Stimulated activated CD8-positive, alpha-beta memory T cell treated with anti-CD3 and anti-CD28 coated beads, Interleukin-4, amount 100 ng/mL, for 1 hour (primary cell): ENCODE measurements at places on chromosomes 11 and 22.

DNA sequence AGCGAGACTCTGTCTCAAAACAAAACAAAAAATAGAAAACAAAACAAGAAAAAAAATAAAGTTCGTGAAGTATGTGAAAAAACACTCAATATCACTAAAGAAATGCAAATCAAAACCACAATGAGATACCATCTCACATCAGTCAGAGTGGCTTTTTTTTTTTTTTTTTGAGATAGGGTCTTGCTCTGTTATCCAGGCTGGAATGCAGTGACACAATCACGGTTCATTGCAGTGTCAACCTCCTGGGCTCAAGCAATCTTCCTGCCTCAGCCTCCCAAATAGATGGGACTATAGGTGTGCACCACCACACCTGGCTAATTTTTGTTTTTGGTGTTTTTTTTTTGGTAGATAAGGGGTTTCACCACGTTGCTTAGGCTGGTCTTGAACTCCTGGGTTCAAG, 37.5 kb downstream of the ATG16L2 start:
- DNase-seq, result no peak

GRCh38 chr11:80165744-80166143, 724.9 kb upstream of the TENM4 start:
- DNase-seq, result no peak

DNA sequence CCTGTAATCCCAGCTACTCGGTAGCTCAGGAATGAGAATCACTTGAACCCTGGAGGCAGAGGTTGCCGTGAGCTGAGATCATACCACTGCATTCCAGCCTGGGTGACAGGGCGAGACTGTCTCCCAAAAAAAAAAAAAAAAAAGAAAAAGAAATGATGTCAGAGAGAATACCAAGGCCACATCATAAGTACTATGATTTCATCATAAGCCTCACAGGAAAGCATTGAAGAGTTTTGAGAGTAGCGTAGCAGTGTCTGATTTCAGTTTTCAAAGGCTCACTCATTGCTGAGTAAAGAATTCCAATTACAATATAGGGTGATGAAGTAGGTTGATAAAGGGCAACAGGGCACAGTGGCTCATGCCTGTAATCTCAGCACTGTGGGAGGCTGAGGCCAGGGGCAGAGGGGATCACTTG, 88.8 kb downstream of the MRTFA start:
- no peak for DNase-seq

DNA sequence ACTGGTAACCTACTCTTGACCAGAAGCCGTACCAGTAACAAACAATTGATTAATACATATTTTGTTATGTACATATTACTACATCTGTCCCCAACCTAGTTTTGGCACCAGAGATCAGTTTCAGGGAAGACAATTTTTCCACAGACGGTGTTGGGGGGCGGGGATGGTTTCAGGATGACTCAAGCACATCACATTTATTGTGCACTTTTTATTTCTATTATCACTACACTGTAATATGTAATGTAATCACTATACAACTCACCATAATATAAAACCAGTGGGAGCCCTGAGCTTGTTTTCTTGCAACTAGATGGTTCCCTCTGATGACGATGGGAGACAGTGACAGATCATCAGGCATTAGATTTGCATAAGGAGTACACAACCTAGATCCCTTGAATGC, 15.5 kb downstream of the DGCR8 start:
- no peak for DNase-seq

DNA sequence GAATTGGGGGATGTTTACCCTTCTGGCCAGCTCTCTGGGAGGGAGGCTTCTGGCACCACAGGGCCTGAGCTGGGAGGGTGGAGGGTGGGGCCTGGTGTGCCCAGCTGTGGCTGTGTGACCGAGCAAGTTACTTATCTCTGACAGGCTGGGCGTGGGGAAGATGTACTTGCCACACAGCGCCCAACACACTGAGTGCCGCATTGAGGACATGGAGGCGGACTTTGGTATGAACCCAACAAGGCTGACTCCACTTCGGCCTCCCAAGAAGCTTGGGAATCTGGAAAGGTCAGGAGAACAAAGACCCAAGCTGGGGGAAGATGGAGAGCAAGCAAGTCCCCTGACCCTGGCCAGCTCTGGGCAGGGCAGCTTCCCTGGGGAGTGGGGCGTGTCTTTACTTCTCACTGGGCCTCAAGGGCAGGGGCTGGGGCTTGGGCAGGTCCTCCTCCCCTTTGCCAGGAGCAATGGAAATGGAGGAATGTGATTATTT, 2.4 kb upstream of the MGAT3 start:
- no peak for DNase-seq

- no peak for DNase-seq
Observed at GRCh38 chr11:122343210-122343609, 227.2 kb upstream of the BLID start.

DNA sequence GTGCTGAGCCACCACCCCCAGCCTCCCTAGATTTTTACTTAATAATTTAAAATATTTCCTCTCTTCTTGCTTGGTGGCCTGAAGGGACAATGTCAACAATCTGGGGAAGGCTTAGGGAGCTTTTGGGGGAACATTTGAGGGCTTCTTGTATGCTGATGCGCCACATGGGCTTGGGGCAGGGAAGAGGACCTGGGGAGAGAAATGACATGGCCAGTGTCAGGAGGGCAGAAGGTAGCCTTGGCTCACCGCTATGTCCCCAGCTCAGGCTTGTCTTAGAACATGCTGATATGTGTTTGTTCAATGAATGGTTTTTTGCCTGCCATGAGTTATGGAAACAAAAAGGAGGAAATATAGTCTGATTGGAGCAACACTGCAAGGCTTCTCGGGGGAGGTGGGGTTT, 51.6 kb downstream of the ST14 start:
- DNase-seq, result no peak

GRCh38 chr11:88475991-88476418, 138.5 kb upstream of the CTSC start:
- DNase-seq, result no peak

DNA sequence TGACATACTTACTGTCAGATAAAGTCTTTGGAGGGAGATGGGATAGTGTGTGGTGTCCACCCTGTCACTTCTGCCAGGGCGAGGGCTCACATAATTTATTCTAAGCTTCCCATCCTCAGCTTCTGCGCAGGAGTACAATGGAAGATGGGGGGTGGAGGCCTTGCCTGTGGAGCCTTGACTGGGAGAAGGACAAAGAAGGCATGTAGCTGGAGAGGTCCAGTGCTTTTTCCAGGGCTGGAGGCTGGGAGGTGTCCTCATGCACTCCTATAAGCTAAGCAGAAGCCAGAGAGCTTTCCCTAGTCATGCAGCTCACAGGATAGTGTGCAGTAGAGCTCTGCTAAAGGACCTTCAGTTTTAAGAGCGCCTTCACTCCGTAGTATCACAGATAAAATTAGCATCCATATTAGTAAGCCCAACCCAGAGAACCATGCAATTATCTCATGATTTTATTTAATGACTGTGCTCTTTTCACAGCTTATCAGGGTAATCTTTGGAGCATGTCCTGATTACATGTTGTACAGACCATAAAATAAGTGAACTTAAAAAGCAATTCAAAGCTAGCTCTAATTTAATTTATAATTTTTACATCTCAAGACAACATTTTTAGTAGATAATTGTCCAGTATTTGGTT, 148.3 kb downstream of the TEAD1 start:
- DNase-seq, result no peak

DNA sequence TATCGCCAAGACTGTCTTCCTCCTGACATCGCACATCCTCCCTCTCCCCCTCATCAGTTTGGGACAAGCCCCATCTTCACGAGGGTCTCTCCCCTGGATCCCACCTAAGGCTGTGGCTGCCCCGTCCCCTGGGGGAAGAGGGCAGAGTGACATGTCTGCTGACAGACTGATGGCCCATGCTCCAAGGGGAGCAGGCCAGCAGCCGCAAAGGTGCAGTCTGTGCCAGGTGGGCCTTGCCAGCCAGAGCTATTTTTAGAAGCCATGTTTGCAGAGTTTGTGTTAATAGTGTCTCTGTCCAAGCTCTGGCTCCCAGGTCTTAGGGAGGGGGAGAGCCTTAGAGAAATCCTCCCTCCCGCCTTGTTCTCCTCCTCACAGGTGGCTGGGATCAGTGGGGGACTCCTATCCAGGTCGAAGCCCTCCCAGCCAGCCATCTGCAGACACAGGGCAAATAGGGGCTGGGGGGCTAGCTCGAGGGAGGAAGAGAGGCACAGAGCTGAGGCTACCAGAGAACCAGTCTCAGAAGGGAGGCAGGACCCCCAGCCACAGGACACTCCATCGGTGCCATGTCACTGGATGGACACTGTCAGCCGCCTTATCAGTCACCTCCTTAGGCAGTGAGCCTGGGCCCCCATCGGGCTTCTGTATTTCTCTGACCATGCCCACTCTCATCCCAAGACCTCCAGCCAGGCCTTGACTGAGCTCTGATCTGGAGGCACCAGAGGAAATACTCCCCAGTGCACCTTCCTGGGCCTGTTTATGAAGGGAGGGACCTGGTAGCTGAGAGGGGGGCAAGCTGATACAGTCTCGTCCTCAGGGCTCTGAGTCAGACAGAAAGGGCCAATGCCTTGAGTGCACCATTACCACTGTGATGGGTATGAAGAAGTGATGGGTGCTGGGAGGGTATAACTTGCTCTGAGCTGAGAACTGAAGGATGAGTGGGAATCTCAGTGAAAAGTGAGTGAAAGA, 49.3 kb downstream of the CHRDL2 start:
- DNase-seq, result no peak

DNA sequence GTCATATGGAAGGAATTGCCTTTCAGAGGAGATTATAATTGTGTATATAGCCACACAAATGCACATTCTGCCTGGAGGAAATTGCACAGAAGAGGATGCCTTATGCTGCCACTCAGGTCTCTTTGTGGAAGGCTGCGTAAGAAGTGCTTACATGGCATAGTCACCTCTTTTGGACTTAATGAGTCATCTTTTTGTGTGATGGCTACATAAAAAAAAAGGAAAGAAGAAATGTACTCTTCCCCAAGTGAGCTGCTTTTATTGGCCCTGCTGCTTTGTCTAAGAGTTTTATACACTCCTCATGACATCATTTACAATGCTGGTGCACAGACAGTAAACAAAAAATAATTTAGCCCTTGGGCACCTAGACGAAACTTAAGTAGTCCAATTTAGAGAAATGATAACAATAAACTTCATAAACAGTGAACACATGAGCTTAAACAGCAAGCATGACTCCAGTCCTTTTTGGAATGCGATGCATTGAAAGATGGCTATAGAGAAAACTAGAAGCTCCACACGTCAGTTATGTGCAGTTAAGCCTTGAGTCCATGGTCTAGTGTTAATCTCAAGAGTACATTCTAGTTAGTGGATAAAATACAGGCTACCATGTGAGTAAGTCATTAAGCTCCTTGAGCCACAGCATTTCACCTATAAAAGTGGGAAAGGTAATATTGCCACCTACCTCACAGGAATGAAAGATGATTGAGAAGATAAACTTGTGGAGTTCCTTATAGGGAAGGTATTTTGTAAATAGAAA, 12.0 kb downstream of the CSTPP1 start:
- no peak for DNase-seq

GRCh38 chr11:27084518-27084917, 43.9 kb downstream of the BBOX1 start:
- DNase-seq, result no peak

DNA sequence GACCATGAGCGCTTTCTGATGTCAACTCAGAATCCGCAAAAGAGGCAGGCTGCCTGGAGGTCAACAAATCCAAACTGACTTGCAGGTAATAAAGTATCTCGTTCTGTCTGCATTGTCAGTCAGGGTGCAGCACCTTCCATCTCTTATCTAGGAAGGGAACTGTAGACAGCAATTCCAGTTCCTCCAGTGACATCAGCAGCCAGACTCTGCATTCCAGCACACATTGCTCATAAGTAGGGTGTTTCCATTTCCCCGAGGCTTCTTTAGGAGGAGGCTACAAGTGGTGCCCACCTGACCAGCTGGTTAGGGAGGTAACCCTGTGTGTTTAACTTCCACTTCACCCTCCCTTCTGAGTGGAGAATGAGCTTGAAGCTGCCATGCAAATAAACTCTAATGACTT, 53.3 kb downstream of the NTM start:
- no peak for DNase-seq

- DNase-seq, result no peak
Observed at GRCh38 chr22:20651286-20651685, 122.6 kb upstream of the SERPIND1 start.

- no peak for DNase-seq
Observed at GRCh38 chr11:81159900-81160299, 1573.8 kb downstream of the FAM181B start.

DNA sequence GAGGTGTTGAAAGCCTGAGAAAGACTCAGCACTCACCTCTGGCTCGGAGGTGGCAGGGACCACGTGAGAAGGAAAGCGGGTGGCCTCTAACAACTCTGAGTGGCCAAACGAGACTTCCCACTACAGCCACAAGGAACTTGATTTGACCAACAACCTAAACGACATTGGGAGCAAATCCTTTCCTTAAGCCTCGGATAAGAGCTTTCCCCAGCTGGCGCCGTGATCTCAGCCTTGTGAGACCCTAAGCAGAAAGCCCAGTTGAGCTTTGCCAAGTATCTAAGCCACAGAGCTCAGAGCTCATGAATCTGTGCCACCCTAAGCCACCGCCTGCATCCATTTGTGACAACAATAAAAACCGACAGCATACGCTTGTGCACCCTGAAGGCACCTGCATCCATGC, 636.0 kb downstream of the TBC1D22A start:
- DNase-seq, result no peak

GRCh38 chr11:33674035-33674814, 26.4 kb downstream of the C11orf91 start:
- no peak for DNase-seq

GRCh38 chr11:64793271-64794160, 9.5 kb downstream of the MAP4K2 start:
- no peak for DNase-seq

GRCh38 chr11:46827995-46828394, 18.1 kb downstream of the CKAP5 start:
- no peak for DNase-seq

- no peak for DNase-seq
Observed at GRCh38 chr11:113615098-113615497, 91.0 kb downstream of the TMPRSS5 start.

DNA sequence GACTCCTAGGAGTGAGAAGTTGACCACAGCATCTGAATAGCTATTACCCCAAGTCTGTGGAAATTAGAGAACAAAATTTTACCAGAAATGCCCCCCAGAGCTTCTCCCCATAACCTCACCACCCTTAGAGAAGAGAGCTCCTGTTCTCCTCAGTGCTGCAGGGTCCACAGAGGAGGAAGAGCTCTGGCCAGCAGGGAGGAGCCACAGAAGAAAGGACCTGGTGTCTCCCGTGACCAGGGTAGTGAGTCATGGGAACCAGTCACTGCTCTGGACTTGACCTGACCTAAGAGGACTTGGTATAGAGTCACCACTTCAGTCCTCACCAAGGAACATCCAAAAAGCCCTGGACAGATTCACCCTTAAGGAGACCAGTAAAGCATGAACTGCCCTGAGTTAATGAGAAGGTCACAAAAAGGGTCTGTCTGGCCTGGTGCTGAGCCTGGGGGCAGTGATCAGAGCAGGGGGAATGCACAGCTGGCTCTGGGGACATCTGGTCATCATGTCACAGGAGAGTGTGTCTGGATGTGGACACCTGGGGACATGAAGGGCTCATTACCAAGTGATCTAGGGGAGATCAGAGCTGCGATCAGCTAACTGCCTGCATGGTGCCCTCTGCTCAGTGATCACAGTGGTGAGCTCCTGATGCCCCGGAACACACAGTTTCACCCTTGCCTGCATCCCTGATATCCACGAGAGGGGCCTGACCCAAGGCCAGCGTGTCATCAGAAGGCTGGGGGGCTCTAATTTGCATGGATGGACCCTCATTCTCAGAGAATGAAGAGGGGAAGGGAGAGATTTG, 103.3 kb upstream of the TOP3B start:
- no peak for DNase-seq
